ENCODE measurements at places on chromosomes 1 and 21.

GRCh38 chr1:168762473-168762872, 33.5 kb upstream of the DPT start:
- DNase-seq: no peak

DNA sequence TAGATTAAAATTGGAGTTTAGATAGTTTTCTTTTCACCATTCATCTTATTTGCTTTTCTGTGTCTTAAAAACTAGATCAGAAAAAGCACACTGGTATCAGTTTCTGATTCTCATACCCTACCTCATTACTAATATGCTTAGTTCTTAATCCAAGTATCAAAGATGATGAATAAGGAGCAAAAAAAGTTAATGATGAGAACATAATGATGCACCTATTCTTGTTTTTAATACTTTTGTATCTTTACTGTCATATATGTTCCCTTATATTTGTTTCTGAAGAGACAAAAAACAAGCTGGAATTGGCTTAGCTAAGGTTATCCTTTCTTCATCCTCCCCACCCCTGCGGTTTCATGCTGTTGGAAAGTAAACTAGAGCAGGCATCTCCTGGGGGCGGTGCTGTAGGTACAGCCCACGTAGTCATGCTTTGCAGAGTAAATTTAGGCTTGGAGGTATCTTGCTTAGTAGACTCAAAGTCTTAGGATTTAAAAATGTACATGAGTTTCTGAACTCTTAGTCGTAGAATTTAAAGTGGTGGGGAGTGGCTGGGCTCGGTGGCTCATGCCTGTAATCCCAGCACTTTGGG, 16.4 kb downstream of the CNIH4 start:
- DNase-seq: no peak

GRCh38 chr1:12197483-12197880, 30.7 kb downstream of the TNFRSF1B start:
- DNase-seq: peak; percentile 39

DNA sequence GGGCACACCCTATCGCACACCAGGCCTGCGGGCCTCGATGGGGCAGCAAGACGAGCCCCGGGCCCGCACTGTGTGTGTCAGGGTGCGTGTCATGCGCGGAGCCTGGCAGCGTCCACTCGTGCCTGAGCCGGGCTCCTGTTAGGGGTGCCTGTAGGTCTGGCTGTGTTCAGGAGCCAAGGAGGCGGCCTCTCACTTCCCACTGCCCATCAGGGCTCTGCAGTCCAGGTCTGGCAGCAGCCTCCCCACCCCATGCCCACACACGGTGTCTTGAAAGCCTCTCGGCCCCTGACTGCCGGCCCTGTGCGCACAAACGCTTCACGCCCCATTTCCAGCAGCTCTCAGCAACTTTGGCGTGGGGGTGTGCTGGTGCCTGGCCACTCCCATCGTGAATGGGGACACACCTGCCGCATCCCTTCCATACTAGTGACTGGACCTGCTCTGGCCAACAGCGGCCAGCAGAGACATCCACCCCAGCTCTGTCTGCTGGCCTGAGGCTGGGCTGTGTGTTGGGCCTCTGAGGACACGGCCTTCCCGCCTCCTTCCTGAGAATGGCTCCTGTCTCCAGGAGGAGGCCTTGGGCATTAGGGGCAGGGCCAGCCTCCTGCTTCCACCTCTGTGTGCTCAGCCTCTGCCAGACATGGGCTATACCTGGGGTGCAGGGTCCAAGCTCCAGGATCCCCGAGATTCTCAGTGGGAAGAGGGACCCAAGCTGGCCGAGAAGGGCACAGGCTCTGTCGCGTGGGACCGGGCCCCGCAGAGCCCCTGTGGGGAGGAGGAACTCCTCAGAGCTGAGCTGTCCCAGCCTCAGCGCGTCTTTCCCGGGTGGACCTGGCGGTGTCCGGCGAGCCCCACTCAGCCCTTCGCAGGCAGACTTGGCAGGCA, 41.8 kb upstream of the ACTRT2 start:
- DNase-seq: no peak

DNA sequence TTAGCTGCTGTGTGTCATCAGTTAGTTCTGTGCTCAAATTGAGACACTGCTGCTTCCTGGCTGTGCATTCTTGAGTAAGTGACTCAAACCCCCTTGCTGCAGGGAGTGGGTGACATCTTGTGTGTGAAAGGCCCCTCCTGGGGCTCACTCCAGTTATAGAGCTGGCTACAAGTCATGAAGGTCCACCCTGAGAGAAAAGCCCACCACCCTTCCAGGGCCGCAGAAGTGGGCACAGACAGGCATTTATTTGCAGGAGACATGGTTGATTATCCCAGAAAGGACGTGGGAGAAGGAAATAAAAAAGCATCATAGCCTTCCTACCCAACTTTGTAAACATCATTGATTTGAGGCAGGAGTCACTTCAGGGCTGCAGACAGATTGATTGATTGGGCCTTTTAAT, 550.6 kb downstream of the MATN1 start:
- DNase-seq: no peak

GRCh38 chr1:107493111-107493716, 352.4 kb downstream of the NTNG1 start:
- no peak for DNase-seq

GRCh38 chr1:59580257-59580656, 234.5 kb upstream of the HOOK1 start:
- no peak for DNase-seq

All from NCI-H2029 treated with DMSO at 0.1 percent for 48 hours (cell line).